ENCODE measurements at places on chromosomes 12 and 14.

DNA sequence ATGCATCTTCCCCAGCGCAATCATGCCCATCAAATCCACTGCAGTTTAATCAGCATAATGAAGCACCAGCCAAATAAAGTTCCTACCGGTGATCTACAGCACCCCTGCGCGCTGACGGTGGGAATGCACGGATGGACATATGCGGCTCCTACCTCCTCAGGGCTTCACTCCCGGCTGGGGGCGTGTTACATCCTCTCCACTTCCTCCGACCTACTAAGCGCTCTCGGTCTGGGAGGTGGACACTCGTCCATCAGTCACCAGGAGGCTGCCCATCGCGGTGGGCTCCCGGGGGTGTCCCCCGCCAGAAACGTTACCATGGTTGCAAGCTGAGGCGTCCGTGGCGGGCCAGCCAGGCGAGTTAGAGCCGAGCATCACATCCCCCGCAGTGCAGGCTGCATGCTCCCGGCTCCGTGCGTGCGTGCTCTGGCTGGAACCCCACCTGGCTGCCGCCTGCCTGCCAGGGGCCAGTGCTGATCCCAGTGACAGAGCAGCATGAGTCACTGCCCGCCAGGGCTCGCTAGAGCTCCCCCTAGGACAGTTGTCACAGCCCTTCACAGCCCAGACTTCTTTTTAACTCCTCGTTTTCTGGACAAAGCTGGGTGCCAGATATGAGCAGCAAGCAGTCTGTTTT, 73.0 kb downstream of the CIT start:
- no peak for DNase-seq

DNA sequence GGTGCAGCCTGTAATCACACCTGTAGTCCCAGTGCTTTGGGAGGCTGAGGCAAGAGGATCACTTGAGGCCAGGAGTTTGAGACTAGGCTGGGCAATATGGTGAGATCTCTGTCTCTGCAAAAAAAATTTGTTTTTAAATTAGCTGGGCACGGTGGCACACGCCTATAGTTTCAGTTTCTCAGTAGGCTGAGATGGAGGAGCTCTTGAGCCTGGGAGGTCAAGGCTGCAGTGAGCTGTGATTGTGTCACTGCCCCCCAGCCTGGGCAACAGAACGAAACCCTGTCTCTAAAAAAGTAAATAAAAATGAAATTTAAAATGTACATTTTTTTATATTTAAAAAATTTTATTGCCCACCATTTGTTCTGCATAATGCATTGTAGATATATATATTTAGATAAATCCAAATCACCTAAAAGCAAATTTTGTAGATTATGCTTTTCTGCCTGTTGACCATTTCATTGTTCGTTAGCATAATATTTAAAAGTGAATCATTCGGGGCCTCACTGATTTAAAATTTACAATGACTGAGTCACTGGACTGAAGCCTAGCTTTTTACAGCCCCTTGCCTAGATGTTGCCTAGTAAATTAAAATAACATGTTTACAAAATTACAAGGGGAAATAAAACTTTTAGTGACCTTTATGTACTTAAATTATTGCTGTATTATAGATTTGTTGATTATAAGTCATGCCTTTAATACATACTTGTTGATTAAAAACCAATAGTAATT, 87.9 kb downstream of the USP15 start:
- DNase-seq = no peak

DNA sequence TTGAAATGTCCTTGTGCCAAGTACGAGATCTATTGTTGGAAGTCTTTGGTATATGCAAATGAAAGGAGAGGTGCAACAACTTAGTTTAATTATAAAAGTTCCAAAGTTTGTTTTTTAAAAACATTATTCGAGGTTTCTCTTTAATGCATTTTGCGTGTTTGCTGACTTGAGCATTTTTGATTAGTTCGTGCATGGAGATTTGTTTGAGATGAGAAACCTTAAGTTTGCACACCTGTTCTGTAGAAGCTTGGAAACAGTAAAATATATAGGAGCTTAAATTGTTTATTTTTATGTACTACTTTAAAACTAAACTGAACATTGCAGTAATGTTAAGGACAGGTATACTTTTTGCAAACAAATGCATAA, 2.3 kb downstream of the HSPA2 start:
- DNase-seq = no peak

GRCh38 chr12:129559776-129560175, 344.0 kb downstream of the TMEM132D start:
- no peak for DNase-seq

- DNase-seq = no peak
These were observed 69.0 kb downstream of the HRK start for GRCh38 chr12:116812238-116812637.

DNA sequence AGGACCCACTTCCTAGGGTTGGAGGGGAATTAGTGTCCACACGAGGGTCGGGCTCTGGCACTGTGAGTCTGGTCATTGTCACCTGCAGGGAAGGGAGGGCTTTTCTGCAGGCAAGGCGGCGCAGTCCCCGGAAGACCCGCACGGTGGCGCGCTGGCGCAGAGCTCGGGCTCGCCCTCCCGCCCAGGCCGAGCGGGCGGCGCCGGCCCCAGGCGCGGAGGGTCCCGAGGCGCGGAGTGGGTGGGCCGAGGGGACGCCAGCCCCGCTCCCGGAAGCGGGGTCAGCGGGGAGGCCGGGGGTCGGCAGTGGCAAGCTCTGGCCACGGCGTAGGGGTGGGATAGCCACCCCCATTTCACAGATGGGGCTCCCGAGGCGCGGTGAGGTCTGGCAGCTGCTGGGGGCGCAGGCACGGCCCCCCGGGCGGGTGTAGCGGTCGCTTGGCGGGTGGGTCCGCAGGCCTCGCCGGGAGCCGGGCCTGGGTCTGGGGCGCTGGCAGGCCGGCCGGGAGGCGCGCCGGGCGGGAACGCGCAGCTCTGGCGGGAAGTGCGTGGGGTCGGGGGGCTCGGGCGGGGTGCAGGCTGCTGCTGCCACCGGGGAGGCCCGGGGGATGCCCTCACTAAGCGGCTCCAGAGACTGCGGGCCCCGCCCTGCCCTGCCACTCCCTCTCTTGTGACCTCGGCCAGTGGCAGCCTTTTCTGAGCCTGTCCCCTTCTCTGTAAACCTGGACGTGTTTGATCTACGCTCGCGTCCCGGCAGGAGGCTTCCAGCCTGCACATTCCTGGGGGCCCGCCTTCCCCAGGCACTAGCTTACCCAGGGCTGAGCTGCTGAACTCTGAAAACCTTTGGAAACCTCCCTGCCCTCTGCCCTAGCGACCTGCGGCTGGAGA, 46.1 kb downstream of the CYP46A1 start:
- DNase-seq = peak; percentile 93

DNA sequence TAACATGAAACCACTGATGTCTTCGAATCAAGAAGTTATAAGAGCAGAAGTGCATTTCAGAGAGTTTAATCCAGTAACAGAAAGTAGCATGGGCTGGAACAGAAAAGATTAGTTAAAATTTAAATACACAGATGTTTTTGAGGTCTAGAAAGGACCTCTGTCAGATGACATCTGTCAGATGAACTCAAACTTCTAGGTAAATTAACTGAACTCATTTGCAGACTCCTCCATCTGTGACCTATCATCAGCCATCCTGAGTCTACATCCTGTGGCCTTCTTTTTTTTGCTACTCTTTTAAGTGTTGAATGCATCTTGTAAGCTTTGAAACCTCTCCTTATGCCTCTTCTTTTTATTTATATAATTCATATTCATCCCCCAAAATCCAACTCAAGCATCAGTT, 53.3 kb downstream of the C2CD5 start:
- DNase-seq = no peak

- no peak for DNase-seq
These were observed 42.2 kb downstream of the COX16 start for GRCh38 chr14:70317091-70317968.

- no peak for DNase-seq
These were observed 437.3 kb downstream of the TMEM132D start for GRCh38 chr12:129466499-129466898.

All from GM13977 (cell line).